AG09309 (cell line): ENCODE measurements at places on chromosomes 3 and 15.

- no peak for DNase-seq
These were observed 88.1 kb downstream of the IQSEC1 start for GRCh38 chr3:12985148-12985547.

- DNase-seq = no peak
These were observed 270.9 kb downstream of the RPLP1 start for GRCh38 chr15:69723404-69724096.

- DNase-seq = no peak
These were observed 21.4 kb downstream of the ROPN1B start for GRCh38 chr3:125990253-125990970.

DNA sequence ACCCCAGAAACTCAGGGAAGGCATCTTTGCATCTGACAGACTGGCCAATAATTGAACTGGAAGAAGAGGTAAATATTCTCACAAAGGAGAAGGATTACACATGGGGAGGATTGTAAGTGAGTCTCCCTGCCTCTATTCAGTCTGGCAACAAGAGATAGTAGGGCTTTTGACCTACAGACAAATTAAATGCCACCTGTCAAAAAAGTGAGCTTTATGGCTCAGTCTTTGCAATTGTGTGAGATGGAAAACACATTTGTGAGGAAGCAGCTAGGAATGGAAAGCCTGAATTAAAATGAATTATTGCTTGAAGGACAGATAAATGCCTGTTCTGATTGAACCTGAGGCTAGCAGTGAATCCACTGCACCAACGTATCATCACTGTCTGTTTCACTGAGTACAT is 173.3 kb upstream of the GOLIM4 start:
- DNase-seq = no peak

DNA sequence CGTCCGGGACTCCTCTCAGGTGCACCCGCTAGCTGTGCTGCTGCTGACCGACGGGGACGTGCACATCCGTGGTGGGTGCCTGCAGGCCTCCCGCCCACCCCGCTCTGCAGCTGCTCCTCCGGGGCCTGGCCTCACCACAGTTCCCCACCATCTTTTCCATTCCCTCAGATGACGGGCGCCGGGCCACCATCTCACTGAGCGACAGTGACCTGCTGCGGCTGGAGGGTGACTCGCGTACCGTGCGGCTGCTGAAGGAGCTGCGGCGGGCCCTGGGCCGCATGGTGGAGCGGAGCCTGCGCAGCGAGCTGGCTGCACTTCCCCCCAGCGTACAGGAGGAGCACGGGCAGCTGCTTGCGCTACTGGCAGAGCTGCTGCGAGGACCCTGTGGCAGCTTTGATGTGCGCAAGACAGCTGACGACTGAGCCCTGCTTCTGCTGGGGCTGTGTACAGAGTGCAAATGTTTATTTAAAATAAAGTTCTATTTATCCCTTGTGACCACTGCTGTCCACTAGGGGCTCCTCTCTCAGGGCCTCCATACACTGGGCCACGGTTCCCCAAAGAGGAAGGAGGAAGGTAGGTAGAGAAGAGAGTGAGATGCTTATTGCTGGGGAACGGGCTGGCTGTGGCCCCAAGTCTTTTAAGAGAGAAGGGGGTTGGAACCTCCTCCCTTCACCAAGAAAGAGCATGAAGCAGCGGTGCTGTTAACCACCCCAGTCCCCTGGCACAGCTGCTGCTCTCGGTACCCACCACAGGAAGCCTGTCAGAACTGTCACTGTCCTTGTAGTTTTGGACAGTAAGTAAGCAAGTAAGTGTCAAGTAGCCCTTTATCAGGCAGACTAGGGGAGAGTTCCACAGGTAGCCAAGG is 47.0 kb downstream of the DHX30 start:
- DNase-seq = no peak

DNA sequence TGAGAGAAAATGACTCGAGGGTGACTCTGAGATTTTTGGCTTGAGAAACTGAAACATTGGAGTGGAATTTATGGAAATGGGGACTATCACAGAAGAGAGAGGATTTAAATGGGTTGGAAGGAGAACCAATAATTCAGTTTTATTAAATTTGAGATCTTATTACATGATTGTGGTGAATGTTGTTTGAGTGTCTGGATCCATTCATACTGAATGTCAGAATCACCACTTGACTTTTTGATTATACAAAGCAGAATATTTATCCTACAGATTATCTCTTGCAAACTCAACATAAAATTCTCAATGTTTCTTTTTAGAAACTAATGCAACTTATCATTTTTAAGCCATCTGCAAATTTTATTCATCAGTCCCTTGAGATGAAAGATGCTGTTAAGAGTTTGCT is 332.8 kb downstream of the CNTN3 start:
- no peak for DNase-seq

GRCh38 chr15:58503139-58504027 is 71.6 kb downstream of the LIPC start:
- no peak for DNase-seq

- DNase-seq = no peak
These were observed 132.9 kb downstream of the ZNF621 start for GRCh38 chr3:40657623-40658022.

DNA sequence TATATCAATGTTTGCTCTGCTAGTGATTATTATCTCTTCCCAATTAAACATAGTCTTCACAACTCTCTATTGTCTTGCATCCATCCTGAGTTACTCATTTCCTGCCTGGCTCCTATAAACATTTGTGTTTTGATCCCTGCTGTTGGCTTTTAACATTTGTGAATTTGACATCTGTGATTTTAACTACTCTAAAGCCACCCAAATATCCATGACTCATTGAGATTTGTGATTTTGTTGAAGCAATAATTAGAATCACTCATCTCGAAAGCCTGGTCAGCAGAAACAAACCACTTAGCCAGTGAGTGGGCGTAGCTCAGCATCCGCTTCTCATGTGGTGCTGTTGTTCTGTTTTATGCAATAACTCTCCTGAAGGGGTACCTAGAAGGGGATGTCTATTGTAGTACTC is 174.3 kb upstream of the ZBTB20 start:
- peak; percentile 54 for DNase-seq

DNA sequence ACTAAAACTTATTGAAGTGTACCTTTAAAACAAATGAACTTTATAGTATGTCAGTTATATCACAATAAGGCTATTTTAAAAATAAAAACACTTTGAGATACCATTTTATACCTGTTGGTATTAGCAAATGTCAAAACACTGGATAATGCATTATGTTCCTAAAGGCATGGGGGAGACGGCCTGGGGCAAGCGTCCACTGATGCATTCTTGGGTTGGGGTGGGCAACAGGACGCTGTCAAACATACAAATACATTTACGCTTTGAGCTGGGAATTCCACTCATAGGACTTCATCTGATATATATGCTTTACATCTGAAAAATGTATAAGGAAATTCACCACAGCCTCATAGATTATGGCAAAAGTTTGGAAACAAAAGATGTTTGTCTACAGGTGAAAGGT is 7.6 kb upstream of the GATA2 start:
- no peak for DNase-seq
